Epithelial cell of proximal tubule (primary cell): ENCODE measurements at places on chromosomes 7 and 10. TPM values are rescaled to one million over a fixed set of nuclear protein-coding genes. Genes with fewer than 3 reads are reported as not detected.

GRCh38 chr7:123929655-123930054 is 4.6 kb downstream of the SPAM1 start:
- DNase-seq = no peak

DNA sequence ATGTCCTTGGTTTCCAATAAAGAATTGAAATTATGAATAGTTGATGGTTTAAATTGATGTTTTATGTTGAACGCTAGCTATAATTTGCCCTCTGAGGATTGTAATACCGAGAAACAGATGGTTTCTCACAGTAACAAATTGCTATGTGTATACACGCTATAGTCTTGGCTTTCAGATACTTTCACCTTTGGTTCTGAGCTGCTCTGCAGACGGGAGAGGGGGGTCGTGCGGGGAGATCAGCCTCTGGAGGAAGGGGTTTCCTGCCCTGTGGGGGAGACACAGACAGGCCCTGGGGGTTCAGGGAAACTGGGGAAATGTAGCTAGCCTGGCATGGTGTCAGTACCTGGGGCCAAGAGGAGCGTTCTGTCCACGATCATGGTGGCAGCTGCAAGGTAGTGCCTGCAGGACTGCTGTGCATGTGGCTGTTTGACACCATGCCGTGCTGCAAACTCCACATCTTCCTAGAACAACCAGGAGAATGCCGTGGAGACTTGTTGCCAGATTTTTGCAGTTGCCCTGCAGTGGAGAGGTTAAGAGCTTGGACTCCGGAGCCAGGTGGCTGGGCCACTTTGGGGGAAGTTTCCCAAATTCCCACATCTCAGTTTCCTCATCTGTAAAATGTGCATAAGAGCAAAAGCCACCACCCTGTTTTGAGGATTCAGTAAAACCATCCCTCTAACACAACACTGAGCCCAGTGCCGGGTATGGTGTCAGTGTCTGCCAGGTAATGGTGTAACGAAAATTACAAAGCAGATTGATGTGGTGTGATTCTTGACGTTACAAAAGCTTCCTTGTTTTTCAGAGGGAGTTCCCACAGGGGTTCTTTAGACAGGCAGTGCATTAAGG is 167.9 kb downstream of the CUX1 start:
- no peak for DNase-seq

- DNase-seq = no peak
Observed at GRCh38 chr10:20635570-20635969, 261.5 kb downstream of the NEBL start.

GRCh38 chr7:11176985-11177555 is 203.4 kb downstream of the PHF14 start:
- DNase-seq = no peak

GRCh38 chr7:7920481-7920880 is 48.1 kb upstream of the GLCCI1 start:
- DNase-seq = no peak

- no peak for DNase-seq
Observed at GRCh38 chr10:61592581-61592980, 70.1 kb upstream of the CABCOCO1 start.

DNA sequence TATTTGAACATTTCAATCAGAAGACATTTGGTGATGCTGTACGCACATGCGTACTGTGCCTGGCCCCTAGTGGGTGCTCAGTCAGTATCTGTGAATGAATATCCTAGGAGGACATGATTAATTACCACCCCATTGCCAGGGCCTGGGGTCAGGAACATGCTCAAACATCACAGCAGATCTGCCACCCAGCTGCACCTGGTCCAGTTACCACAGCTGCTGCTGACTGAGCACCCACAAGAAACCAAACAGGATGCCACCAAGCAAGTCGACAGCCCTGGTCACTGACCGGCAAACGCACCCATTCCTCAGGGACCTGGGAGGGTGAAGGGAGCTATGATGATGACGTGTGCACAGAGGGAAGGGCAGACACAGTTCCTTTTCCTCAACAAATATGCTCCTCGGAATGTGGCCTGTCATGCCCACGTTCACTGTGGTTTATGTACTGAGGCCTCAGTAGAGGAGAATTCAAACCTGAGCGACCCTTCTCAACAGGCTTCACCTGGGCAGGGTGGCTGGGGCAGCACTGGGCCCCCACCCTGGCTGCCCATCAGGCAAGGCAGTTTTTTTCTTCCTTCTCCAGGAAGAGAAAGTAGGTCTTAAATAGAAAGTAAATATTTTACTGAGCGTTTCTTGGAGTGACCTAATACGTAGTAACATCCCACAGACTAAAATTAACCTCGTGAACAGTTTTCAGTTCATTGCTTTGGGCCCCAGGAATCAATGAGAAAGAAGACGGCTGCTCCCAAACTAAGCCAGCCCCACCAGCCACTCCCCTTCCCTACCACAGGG is 13.4 kb downstream of the CTBP2 start:
- DNase-seq = no peak

- DNase-seq = no peak
Observed at GRCh38 chr7:122764902-122765301, 62.2 kb upstream of the RNF148 start.

- no peak for DNase-seq
Observed at GRCh38 chr7:90503367-90503766, 33.9 kb downstream of the PTTG1IP2 start.

DNA sequence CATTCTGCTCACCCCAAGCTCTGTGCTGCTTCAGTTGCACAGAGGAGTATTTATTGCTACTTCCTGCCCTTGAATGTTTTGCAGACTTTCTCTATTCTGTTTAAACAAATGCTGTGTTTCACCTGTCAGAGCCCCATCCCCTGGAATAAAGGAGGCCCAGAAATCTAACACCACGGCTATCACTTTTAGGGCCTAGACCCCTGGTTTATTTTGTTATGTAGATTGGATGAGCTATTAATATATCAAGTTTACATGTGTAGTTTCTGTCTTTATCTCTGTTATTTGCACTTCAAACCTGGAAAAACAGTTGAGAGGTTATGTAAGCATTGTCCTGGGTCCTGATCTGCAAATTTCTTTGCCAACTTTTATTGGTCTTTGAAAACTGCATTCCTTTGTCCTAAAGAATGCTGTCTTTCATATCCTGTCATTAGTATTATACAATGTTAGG is 630.1 kb downstream of the PARD3 start:
- DNase-seq = no peak

DNA sequence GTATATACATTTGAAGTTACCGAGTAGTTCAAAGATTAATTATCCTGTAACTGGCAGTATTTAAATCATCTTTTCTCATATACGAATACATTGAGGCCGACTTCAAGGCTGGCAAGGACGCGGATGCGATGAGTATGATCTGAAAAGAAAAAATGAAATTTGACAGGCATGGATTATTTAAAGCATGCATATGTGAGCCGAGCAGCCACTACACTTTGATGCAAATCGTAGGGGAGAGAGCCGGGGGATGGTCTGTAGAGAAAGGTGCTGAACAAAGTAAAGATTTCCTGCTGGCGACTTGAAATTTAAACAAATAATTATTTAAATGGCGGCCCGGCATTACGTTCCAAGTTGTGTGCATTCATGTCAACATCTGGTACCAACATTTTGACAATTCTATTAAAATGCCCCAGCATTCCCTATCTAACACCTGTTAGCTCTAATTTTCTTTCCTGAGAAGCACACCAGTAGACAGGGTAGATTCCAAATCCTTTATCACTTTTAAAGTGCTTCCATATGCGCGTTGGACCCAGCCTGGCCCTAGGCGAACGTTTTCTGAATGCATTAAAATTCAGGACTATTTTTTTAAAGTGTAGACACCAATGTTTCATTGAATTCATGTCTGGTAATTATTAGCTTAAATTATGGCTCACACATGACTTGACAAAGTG is 188.7 kb downstream of the EMX2 start:
- no peak for DNase-seq

DNA sequence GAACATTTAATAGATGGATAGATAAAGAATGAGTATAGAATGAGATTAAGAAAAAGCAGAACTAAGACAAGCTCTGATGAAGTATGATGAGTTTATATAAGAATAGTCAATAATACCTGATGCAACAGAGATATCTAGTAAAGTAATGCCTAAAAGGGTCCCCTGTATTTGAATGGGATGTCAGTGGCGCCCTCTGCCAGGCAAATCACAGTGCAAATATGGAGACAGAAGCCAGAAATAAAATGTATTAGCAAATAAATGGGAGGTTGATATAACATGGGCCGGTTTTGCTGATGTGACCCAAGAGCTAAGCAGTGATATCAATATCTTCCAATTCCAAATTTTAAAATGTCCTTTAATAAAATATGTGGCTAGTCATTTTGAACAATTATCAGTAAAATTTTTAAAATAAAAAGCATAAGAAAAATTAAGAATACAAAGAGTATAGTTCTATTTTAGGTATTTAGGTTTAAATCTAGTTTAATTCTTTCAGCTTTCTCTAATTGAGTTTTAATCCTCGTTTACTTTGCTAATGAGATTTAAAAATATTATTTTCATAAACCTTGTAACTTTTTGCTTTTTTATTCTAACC is 62.6 kb downstream of the ADK start:
- DNase-seq = no peak

TMEM140 gene
- 0.36 and 0.46 TPM in 2 replicates for total RNA-seq

KCNMA1 gene
- total RNA-seq = 12.5 and 19.5 TPM in 2 replicates

SLC16A9 gene
- 2.9 and 3.5 TPM in 2 replicates for total RNA-seq
